ENCODE measurements at places on chromosomes 13 and 19. TPM values are rescaled to one million over a fixed set of nuclear protein-coding genes. Genes with fewer than 3 reads are reported as not detected.

Gene CCL25
- total RNA-seq, result 7.4 TPM

Gene ZNF578
- 1.9 TPM for total RNA-seq

Gene ZNF177
- 0.69 TPM for total RNA-seq

Gene GIPR
- 1.3 TPM for total RNA-seq

Gene LGALS14
- total RNA-seq, result not detected

Gene ACP7
- not detected for total RNA-seq

Gene AMER2
- not detected for total RNA-seq

Gene NLRP7
- not detected for total RNA-seq

Gene B3GNT8
- 2.1 TPM for total RNA-seq

DNA sequence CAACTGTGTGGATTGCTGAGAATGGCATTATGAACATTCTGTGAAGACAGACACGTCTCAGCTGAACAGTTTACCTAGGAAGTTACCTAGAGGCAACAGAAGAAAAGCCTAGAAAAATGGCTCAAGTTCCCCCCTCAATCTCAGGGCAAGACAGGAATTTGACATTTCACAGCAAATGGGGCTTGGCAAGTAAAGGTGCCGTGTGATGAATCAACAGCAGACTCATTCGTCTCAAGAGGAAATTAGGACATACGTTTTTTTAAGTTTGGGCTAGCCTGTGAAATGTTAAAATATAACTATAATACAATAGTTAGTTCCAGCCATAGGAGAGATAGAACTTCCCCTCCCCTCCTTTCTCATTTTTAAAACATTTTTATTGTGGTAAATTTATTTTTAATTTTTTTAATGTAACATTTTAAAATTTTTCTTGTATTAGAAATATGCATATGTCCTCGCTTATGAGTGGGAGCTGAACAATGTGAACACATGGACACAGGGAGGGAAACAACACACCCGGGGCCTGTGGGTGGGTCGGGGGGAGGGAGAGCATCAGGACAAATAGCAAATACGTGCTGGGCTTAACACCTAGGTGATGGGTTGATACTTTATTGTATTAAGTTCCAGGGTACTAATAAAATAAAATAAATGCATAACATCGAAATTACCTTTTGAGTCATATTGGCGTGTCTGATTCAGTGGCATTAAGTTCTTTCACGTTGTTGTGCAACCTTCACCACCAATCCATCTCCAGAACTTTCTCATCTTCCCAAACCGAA lies 116.0 kb downstream of the COL4A2 start:
- DNase-seq, result no peak

DNA sequence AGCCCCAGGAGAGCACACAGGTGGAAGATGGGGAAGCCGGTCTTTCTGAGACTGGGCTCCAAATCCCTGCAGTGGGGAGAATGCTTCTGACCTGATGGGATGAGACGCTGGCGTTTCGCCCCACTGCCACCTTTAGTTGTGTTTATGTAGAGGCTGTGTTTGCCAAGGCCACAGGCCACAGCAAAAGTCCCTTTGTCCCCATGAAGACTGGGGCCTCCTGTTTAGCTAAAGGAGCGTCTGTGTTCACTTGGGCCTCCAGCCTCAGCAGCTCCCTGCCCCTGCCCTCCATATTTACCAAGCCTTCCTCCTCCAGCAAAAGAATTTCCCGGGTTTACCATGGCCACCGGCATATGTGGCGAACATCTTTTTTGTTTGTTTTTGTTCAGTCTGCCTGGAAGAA lies 10.4 kb upstream of the KLK14 start:
- DNase-seq, result no peak

DNA sequence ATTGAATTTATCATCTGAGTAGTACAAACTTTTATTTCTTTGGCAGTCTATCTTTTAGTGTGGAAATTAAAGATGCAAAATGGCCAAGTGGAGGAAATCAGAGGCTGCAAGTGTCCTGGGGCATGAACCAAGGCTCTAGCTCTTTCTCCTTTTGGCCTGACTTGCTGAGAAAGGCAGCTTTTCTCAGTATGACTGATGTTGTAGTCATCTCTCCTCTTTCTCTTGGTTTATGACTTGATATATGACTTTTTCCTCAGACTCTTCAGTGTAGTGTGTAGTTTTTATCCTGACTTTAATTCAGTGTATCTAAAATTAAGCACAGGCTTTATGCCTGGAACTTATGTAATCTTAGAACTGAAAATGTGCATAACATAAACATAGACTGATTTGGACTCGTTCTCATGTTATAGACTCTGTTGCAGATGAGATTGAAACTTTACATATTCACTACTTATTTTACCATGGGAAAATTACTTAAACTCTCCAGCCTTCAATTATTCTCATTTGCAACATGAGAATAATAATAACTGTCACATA lies 65.7 kb downstream of the SLITRK5 start:
- DNase-seq, result no peak

DNA sequence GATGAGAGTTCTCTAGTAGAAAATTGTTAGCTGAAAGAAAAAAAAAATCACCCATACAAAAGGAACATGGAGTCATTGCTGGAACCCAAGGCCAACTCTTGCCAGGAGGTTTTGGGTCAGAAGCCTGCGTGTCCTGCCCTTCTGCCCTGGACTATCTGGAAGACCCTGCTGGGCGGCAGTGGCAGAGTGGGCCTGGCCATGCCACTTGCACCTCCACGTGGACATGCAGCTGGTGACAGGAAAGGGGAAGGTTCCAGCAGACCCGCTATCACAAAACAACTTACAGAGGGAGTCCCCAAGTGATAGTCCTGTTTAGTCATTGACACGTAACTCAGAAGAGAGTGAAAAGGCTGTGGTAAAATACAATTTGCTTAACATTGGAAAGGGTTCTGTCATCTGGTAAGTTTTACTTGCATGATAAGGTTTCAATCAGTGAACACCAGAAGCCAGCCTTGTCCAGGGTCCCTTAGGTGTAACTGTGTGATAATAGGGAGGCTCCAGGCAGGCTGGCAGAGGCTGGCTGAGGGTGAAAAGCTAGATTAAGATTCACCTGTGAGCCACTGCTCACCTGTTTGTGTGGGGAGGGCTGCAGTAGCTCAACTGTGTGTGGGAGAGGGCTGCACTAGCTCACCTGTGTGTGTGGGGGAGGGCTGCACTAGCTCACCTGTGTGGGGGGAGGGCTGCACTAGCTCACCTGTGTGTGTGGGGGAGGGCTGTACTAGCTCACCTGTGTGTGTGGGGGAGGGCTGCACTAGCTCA lies 47.8 kb downstream of the COL4A2 start:
- no peak for DNase-seq

GRCh38 chr13:43959291-43959690 lies 79.6 kb downstream of the LACC1 start:
- no peak for DNase-seq

- no peak for DNase-seq
These were observed 316.9 kb downstream of the MTUS2 start for GRCh38 chr13:29137016-29137415.

DNA sequence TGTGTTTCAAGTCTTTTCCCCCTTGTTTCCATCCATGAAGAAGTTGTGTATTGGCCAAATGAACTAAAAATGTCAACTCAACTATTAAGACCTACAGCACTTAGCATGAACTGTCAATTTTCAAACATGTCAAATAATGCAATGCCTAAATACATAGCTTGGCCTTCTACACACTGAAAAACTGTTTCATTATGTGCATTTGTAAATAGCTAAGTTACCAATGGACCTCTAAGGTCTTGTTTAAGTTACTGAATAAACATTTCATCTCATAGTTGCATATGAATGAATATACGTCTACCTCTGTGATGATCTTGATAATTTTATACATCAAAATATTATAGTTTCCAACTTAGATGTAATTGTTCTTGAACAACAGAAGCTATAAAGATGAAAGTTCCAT lies 744.5 kb downstream of the EFNB2 start:
- DNase-seq, result no peak

DNA sequence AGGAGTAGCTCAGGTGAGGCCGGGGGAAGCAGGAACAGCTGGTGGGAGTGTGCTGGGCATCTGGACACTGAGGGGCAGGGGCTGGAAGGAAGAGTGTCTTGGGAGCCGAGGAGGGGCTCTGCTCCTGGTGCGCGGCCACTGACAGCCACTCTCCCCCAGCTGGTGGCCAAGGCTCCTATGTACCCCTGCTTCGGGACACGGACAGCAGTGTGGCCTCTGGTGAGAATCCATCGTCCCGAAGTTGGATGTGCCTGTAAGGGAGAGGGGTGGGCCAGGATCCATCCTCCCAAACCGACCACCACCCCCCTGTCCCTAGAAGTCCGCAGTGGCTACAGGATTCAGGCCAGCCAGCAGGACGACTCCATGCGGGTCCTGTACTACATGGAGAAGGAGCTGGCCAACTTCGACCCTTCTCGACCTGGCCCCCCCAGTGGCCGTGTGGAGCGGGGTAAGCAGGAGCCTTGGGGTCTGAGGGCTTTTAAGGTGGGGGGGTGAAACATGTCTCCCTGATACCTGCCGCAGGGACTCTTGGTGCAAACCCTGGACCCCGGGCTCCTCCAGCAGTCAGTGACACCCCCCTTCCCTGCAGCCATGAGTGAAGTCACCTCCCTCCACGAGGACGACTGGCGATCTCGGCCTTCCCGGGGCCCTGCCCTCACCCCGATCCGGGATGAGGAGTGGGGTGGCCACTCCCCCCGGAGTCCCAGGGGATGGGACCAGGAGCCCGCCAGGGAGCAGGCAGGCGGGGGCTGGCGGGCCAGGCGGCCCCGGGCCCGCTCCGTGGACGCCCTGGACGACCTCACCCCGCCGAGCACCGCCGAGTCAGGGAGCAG lies 2.0 kb upstream of the USF2 start:
- no peak for DNase-seq

DNA sequence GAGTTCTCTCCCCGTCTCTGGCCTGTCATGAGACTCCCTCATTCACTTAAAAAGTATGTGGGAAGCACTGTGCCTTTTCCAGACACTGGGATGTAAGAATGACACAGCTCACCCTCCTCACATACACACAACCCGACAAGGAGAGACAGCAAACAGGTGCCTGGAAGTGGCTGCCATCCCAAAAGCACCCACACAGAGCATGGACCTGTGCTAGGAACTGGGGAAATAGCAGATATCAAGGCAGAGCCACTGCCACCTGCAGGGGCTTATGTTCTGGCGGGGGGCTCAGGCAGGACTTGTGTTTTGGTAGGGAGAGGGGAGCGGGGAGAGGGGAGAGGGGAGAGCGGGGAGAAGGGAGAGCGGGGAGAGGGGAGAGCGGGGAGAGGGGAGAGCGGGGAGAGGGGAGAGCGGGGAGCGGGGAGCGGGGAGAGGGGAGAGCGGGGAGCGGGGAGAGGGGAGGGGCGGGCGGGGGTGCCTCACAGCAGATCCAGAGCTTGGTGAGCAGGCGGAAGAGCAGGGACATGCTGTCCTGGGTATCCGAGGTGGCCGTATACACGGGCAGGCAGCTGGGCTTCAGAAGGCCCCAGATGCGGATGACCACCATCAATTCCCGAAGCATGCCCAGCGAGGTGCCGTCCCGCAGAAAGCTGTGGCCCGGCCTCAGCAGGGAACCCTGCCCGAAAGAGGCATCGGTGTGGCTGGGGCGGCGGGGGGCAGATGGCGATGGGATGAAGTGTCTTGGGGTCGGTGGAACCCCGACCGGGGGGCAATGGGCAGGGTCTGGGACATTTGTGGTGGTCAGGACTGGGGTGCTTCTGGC lies 12.2 kb downstream of the CFD start:
- no peak for DNase-seq

- DNase-seq, result no peak
These were observed 2166.4 kb downstream of the PCDH9 start for GRCh38 chr13:65063753-65064152.

GRCh38 chr13:30577401-30577852 lies 40.3 kb upstream of the USPL1 start:
- peak; percentile 26 for DNase-seq

- no peak for DNase-seq
These were observed 6.5 kb upstream of the PTOV1 start for GRCh38 chr19:49844138-49845095.

GRCh38 chr13:110528371-110528770 lies 33.2 kb downstream of the RAB20 start:
- DNase-seq, result no peak

DNA sequence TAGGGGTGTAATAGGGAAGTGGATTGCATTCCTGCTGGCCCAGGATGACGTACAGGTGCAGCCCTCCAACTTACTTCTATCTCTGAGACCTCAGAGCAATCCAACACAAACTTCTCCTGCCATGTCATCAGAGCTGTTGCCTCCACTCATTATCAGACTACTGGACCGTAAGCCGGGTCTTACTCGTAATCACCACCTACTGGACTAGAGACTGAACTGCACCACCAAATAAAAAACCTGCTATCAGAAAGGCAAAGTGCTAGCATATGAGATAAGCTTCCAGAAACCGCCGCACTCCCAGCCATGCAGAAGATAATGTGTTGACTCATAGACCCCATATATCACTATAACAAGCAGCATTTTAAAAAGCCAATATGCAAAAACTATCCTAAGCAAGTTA lies 102.0 kb downstream of the SLITRK1 start:
- no peak for DNase-seq

DNA sequence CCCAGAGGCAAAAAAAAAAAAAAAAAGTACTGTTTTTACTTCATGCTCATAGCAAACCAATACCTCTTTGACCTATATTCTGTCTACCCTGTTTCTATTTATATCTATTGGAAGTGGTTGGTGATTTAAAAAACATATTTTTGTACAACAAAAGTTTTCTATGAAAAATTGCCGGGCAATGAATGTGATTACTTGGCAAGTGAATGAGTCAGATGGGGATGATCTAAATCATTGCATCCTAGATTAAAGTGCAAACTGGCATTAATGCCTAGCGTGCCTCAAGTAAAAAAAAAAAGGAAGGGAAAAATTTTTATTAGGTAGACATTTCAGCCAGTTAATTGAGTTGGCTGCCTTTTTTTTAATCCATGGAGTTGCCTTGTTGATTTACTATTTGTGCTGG lies 500.6 kb downstream of the KCTD12 start:
- DNase-seq, result no peak

- DNase-seq, result peak; percentile 17
These were observed 34.7 kb downstream of the BRD4 start for GRCh38 chr19:15297416-15298224.

DNA sequence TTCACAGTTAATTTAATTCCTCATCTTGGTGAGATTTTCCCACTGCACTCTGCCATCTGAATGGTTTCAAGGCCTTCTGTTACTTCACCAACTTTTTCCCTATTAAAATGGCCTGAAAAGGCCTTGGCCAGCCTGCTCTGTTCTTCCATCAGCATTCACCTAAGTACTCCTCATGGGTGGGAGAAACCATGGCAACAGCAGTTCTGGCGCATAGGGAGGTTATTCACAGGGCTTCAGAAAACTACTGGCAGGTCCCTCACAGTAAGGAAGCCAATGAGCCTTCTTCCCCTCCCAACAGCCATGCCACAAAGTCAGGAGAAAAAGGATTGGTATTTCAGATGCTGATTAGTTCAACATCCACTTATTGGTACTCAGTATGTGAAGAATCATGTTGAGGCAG lies 17.2 kb upstream of the GJB2 start:
- no peak for DNase-seq

- no peak for DNase-seq
These were observed 1.2 kb upstream of the EFNA2 start for GRCh38 chr19:1284293-1284978.
